Astrocyte (in vitro differentiated cells and primary cell): ENCODE measurements at places on chromosomes 7 and 10. TPM values are rescaled to one million over a fixed set of nuclear protein-coding genes. Genes with fewer than 3 reads are reported as not detected.

NEUROD6 gene
- total RNA-seq, result not detected in 2 replicates

IFIT1 gene
- 335 and 375 TPM in 2 replicates for total RNA-seq

PSMC2 gene
- total RNA-seq, result 144 and 146 TPM in 2 replicates

BMI1 gene
- 29.7 and 30.8 TPM in 2 replicates for total RNA-seq

ADAMTS14 gene
- 19.4 and 30.2 TPM in 2 replicates for total RNA-seq

GPR15LG gene
- total RNA-seq, result not detected in 2 replicates

FRAT1 gene
- 1.4 and 2.5 TPM in 2 replicates for total RNA-seq

LIPN gene
- total RNA-seq, result not detected in 2 replicates

SEMA3E gene
- total RNA-seq, result 3.7 and 4.6 TPM in 2 replicates

ITGB8 gene
- 10.8 and 11.1 TPM in 2 replicates for total RNA-seq

GRCh38 chr7:97016381-97017191 lies 8.0 kb downstream of the DLX5 start:
- no peaks in the 10 kb centered on the region for H3K36me3 ChIP-seq
- H3K4me3 ChIP-seq, result no peak overlapping the region
- no peak overlapping the region for H3K27ac ChIP-seq
- DNase-seq, result no peak

GRCh38 chr7:151429560-151430331 lies 10.2 kb downstream of the CRYGN start:
- H3K4me3 ChIP-seq, result no peak overlapping the region
- peaks cover 39% of the 10 kb centered on the region for H3K4me1 ChIP-seq
- no peaks in the 10 kb centered on the region for H3K36me3 ChIP-seq
- no peak for DNase-seq
- peak overlapping the region; percentile 32 for H3K27ac ChIP-seq

DNA sequence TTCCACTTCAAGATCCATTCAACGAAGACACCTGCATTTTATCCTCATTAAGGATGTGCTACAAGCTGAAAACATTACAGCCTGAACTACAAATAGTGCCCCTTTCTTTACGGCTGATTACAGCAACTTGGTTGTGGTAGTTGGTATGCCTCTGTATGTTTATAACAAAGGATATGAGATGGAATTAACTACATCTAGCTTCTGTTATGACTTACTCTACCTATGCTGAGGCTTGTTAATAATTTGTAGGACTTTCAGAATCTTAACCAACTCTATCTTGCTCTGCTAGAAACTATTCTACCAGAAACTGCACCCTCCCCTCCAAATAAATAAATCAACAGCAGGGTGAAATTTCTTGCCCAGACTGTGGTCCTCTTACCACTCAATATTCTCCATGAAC lies 448.1 kb downstream of the GRM8 start:
- no peak for DNase-seq
- H3K4me1 ChIP-seq, result no peaks in the 10 kb centered on the region
- H3K36me3 ChIP-seq, result no peaks in the 10 kb centered on the region
- H3K27ac ChIP-seq, result no peak overlapping the region
- no peak overlapping the region for H3K4me3 ChIP-seq

GRCh38 chr7:101848208-101848951 lies 31.0 kb downstream of the CUX1 start:
- no peaks in the 10 kb centered on the region for H3K36me3 ChIP-seq
- no peaks in the 10 kb centered on the region for H3K27me3 ChIP-seq
- H3K4me1 ChIP-seq, result no peaks in the 10 kb centered on the region
- no peak for DNase-seq

- DNase-seq, result peak; percentile 74
- H3K27ac ChIP-seq, result peak overlapping the region; percentile 60
- H3K36me3 ChIP-seq, result no peaks in the 10 kb centered on the region
Observed at GRCh38 chr7:93889261-93889660, 1.3 kb downstream of the TFPI2 start.

DNA sequence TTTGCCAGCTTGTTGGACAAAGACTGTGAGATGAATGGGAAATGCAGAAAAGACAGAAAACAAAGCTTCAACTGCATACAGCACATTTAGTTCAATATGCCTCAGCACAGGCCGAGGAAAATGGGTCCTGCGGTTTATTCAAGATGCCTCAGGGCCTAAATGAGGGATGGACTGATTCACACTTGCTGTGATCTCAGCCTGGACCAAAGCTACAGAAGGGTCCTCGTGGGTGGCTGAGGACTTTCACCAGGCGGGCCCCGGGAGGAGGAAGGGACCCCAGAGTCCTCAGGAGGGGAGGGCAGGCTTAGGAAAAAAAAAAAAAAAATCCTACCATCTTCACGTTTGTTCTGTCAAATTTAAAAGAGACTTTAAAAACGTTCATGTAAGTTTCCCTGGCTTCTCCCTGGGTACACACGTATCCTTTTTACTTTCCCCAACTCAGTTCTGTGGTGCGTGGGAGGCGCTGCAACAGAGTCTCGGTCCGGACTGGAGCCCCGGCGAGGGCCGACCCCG lies 624 bp upstream of the ZNF783 start:
- H3K4me3 ChIP-seq, result peak overlapping the region; percentile 66
- peaks cover 11% of the 10 kb centered on the region for H3K4me1 ChIP-seq
- no peaks in the 10 kb centered on the region for H3K27me3 ChIP-seq

DNA sequence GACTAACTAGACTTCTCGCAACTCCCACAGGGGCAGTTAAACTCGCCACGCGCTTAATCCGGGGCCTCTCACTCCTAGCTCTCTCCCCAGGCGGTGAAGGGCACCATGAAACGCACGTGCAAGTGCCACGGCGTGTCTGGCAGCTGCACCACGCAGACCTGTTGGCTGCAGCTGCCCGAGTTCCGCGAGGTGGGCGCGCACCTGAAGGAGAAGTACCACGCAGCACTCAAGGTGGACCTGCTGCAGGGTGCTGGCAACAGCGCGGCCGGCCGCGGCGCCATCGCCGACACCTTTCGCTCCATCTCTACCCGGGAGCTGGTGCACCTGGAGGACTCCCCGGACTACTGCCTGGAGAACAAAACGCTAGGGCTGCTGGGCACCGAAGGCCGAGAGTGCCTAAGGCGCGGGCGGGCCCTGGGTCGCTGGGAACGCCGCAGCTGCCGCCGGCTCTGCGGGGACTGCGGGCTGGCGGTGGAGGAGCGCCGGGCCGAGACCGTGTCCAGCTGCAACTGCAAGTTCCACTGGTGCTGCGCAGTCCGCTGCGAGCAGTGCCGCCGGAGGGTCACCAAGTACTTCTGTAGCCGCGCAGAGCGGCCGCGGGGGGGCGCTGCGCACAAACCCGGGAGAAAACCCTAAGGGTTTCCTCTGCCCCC lies 19.5 kb downstream of the WNT8B start:
- peaks cover 9% of the 10 kb centered on the region for H3K4me1 ChIP-seq
- H3K4me3 ChIP-seq, result peak overlapping the region; percentile 57
- H3K27ac ChIP-seq, result no peak overlapping the region

DNA sequence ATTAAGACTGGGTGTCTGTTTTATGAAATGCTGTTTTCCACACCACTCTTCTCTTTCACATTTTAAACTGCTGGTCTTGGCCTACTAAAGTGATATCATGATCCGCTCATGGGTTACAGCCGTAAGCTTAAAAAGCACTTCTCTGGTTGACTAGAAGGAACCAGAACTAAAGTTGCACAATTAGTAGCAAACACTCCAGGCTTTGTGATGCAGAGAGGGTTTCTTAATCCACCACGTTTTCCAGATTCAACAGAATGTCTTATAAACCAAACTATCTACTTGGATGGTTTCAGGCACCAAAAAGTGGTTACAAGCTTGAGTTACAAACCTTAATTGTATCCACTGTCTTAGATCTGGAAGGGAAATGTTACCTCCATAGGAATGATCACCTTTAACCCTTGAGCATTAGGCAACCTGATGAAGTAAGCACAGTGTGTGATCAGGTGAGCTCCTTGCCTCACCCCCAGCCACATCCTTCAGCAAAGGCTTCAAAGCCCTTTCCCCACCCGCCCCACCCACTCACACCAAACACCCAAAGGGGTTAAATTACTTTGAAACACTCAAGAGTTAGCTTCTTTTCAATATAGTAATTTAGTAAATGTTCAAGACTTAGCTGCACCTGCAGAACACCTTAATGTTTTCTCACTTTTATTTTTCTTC lies 3.5 kb downstream of the ELMO1 start:
- H3K4me1 ChIP-seq, result peaks cover 4% of the 10 kb centered on the region
- H3K4me3 ChIP-seq, result no peak overlapping the region
- peaks cover 14% of the 10 kb centered on the region for H3K27me3 ChIP-seq

DNA sequence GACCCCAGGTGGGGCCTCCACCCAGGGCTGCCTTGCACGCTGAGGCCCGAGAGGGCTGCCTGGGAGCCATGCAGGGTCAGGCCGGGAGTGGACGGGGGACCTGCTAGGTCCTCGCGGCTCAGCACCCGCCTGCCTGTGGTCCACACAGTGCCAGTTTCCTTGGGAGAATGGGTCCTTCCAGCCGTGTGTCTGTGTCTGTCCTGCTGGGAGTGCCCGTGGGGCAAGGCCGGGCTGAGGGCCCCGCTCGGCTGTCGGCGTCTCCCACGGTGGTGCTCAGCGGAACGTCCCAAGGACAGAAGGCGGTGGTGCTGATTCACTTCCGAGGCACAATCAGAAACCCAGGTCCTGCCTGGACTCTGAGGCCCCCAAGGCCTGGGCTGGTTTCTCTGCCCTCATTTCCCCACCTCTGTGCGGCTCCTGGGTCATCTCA lies 23.2 kb upstream of the GTPBP4 start:
- H3K4me3 ChIP-seq, result no peak overlapping the region
- H3K4me1 ChIP-seq, result no peaks in the 10 kb centered on the region
- H3K36me3 ChIP-seq, result no peaks in the 10 kb centered on the region
- DNase-seq, result no peak

DNA sequence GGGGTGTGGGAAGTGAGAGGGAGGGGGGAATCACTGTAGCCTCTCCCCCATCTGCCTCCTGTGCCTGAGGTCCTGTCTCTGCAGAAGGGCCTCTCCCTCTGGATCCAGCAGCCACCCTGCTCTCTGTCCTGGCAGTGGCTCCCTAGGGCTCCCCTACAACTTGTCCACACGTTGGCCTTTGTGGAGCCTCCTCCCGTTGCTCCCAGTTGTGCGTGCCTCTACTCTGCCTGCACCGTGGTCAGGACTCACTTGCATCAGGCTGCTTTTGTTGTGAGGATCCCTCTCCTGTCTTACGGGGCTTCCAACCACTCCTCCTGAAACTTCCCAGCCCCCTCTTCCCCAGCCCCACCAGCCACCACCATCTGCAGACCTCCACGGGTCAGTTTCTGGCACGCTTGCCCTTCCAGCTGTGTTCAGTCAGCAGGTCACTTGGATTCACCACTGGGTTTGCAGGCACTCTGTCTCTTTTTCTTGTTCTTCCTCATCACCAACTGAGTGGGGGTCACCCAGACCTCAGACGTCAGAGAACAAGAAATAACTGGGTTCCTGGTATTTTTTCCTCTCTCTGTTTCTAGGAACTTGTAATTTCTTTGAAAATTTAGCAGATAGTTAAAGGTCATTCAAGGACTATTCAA lies 62.3 kb downstream of the RAMP3 start:
- DNase-seq, result no peak
- peaks cover 9% of the 10 kb centered on the region for H3K27me3 ChIP-seq
- no peaks in the 10 kb centered on the region for H3K4me1 ChIP-seq
- H3K4me3 ChIP-seq, result no peak overlapping the region
- no peaks in the 10 kb centered on the region for H3K36me3 ChIP-seq
- H3K27ac ChIP-seq, result no peak overlapping the region

DNA sequence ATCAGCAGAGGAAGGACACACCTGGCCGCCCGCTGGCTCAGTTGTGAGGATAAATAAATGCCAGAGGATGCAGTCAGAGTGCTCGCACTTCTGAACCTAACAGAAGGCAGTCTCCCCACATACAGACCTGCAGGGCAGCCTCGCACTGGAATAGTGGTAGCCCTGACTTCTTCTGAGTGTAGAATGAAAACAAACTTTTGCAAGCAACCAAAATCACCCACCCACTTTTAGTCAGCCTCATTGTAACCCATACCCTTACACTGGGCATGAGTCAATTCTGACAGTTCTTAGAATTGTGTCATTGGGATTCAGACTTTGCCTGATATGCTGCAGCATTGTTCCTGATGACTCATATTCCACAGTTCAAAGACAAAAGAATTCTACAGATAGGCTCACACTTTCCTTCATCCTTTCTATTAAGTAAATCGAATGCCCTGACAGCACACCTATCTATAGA lies 167.0 kb upstream of the CDK1 start:
- no peak overlapping the region for H3K4me3 ChIP-seq
- DNase-seq, result peak; percentile 89
- peaks cover 16% of the 10 kb centered on the region for H3K4me1 ChIP-seq
- no peaks in the 10 kb centered on the region for H3K27me3 ChIP-seq
- H3K27ac ChIP-seq, result peak overlapping the region; percentile 24
- H3K36me3 ChIP-seq, result no peaks in the 10 kb centered on the region

GRCh38 chr10:101827919-101828600 lies 9.8 kb upstream of the OGA start:
- no peak overlapping the region for H3K27ac ChIP-seq
- H3K27me3 ChIP-seq, result no peaks in the 10 kb centered on the region
- H3K36me3 ChIP-seq, result no peaks in the 10 kb centered on the region
- H3K4me3 ChIP-seq, result no peak overlapping the region
- DNase-seq, result no peak
- H3K4me1 ChIP-seq, result peaks cover 16% of the 10 kb centered on the region

GRCh38 chr10:12201543-12201942 lies 5.6 kb downstream of the CDC123 start:
- no peak overlapping the region for H3K4me3 ChIP-seq
- H3K36me3 ChIP-seq, result peaks cover 25% of the 10 kb centered on the region
- H3K4me1 ChIP-seq, result no peaks in the 10 kb centered on the region

DNA sequence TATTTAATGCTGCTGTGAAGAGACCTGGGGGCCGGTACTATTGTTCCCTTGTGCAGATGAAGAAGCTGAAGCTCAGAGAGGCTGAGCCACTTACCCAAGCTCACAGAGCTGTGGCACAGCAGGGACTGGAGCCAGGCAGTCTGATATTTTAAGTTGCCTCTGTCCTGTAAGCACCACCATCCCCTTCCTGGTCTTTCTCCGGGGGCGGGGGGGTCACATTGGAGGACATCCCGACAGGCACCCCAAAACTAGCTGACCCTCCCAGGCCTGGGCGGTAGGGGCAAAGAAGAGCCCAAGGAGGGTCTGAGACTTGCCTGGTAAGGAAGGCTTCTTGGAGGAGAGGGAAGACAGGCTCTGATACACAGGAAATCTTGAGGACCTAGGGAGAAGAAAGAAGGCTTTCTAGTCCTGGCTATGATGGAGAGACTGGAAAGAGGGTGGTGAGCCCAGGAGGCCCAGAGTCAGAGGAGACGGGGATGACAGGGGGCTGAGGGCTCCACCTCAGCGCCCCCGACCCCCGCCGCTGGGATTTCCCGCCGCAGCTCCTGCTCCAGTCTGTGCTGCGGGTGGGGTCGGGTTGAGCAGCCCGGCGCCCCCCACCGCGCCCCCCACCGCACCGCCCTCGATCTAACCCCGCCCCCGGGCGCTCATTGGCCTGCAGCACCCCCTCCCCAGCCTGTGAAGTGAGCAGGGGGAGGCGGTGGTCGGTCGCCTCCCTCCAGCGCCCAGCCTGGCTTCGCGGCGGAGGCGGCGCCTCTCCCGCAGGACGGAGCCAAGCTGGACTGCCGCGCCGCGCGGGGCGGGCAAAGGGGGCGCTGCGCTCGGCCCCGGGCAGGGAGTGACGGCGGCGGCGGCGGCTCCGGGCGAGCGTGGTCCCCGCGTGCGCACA lies at the start of gene ADCYAP1R1:
ADCYAP1R1 (plus strand) TSS at position 711 of the 889 bp plus-strand sequence. CDS start 10,957 bp downstream, outside the sequence.
- no peaks in the 10 kb centered on the region for H3K36me3 ChIP-seq
- peaks cover 47% of the 10 kb centered on the region for H3K27me3 ChIP-seq
- H3K4me1 ChIP-seq, result no peaks in the 10 kb centered on the region
- H3K4me3 ChIP-seq, result no peak within 1 kb of the TSS
- DNase-seq, result no peak
